ENCODE measurements at places on chromosomes 1 and 21.

DNA sequence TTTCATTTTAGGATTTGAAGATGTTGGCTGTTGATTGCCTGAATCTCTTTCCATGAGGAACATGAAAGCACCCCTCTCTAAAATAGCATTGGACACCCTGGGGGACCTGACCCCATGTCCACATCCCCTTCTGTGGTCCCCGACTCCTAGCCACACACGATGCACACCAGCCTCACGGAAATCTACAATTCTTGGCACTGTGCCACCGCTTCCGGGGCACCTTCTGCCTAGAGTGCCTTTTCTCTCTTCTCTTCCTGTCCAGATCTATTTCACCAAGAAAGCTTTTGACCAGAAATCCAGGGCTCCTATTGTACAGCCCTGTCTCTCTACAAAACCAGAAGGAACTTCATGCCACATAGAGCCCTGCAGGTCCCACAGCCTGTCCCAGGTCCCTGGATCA lies 50.3 kb downstream of the MYSM1 start:
- no peak for DNase-seq

DNA sequence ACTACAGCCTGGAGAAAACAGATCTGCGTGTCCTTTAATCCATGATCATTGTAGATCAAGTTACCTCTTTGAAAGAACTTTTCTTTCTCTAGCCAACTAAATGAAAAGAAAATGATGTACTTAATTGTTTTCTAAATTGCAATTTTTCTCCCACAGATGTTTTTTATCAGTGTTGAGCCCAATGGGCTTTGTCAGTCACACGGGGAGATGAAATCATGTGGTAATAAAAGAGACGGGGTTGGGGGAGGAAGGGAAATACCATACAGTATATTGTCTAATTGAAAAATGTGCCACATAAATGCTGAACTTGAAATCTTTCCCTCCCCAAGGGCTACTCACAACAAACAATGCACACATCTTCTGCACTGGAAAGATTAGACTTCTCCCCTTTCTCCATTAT lies 58.4 kb downstream of the NTMT2 start:
- DNase-seq = no peak

- no peak for DNase-seq
These were observed 2.6 kb upstream of the CFAP45 start for GRCh38 chr1:159902541-159902940.

DNA sequence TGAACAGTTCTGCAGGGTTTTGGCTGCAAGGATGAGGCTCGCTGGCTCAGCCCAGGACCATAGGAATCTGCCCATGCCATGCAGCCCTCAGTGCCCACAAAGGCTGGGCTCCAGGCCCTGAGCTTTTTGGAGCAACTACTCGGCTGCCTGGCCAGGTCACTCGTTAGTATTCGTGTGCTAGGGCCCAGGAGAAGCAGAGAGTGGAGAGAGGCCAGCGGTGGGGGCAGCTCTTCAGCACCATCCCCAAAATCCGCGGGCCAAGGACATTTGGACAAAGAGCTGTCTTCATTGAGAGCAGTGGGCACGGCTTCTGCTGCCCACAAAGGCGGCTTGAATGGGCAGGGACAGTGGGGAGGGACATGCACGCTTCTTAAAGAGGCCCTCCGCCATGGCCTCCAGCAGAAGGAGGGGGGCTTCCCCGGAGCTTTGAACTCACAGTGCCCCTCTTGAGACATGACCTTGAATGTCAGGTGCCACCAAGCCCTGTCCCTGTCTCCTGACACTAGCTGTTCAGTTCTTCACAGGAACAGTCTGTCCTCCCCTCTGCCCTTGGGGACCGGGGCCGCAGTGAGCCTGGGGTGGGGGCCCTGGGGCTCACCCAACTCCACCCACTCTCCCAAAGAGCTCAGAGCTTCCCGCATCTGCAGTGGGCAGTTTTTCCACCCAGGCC lies 106.1 kb upstream of the ARHGEF16 start:
- no peak for DNase-seq

DNA sequence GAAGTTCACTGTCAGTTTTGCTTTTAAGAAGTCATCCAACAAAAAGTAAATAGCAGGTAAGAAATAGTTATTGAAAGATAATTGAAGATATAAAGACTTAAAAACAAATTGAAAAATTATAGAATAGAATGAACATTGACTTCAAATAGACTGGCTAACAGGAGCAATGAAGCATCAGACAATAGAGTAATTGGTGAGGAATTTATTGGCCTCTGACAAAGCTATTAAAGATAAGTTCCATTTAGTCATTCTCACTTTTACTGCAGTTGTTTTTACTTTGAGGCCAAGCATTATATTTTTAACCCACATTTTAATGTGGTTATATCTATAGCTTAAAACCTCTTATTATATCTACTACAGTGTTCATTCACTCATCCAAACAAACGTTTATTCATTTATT lies 228.8 kb upstream of the ADGRL2 start:
- no peak for DNase-seq

GRCh38 chr1:216528816-216529215 lies 105.6 kb upstream of the USH2A start:
- peak; percentile 67 for DNase-seq

GRCh38 chr1:26965628-26966027 lies 5.4 kb upstream of the KDF1 start:
- DNase-seq = no peak

- DNase-seq = no peak
These were observed 32.1 kb upstream of the FAM20B start for GRCh38 chr1:178993559-178993958.

DNA sequence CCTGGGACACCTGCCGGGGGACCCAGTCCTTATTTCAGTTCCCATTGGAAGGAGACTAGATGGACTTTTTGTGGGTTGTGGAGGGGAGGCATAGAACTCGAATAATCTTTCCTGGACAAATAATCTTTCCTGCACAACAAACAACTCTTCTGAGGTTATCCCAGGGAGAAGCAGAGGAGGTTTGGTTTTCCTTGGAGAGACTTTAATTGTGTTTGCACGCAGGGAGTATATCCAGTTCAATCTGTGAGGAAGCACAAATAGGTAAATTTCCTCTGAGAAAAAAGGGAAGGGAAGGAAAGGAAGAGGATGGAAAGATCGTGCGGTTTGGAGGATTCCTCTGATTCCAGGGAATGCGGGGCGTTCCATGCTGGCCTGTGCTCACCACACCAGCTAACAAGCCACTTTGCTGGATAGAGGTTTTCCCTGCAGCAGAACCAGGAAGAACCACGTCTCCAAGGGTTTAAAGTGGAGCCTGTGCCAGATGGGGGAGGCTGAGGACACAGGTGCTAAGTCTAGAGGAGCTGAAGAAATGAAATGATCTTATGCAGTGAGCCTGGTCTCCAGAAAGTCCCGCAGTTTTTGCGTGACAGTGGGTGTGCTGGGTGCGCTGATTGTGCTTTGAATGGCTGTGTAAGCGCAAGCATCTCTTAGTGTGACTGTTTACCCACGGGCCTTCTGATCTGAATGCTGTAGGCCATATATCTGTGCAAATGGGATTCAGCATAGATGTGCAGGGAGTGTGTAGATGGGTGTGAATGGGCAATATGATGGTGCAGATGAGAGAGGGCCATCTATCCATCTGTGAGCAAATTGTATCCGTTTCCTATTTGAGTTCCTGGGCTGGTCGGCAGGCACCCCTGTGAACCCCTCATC lies 7.6 kb downstream of the PAX7 start:
- DNase-seq = no peak

- no peak for DNase-seq
These were observed 3.0 kb downstream of the YARS1 start for GRCh38 chr1:32813941-32814739.

DNA sequence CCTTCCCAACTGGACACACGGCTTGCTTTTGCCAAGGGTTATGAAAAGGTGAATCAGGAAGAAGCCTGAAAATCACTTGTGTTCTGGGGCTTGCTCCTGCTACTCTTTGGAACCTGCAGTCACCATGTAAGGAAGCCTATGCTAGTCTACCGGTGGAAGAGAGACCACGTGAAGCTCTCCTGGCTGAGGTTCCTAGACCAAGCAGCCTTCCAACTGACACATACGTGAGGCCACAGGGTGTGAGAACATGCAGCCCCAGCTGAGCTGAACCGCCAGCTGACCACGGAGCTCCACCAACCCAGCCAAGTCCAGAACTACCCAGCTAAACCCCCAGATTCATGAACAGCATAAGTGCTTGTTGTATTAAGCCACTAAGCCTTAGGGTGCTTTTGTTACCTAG lies 72.8 kb upstream of the KRTAP19-8 start:
- no peak for DNase-seq

DNA sequence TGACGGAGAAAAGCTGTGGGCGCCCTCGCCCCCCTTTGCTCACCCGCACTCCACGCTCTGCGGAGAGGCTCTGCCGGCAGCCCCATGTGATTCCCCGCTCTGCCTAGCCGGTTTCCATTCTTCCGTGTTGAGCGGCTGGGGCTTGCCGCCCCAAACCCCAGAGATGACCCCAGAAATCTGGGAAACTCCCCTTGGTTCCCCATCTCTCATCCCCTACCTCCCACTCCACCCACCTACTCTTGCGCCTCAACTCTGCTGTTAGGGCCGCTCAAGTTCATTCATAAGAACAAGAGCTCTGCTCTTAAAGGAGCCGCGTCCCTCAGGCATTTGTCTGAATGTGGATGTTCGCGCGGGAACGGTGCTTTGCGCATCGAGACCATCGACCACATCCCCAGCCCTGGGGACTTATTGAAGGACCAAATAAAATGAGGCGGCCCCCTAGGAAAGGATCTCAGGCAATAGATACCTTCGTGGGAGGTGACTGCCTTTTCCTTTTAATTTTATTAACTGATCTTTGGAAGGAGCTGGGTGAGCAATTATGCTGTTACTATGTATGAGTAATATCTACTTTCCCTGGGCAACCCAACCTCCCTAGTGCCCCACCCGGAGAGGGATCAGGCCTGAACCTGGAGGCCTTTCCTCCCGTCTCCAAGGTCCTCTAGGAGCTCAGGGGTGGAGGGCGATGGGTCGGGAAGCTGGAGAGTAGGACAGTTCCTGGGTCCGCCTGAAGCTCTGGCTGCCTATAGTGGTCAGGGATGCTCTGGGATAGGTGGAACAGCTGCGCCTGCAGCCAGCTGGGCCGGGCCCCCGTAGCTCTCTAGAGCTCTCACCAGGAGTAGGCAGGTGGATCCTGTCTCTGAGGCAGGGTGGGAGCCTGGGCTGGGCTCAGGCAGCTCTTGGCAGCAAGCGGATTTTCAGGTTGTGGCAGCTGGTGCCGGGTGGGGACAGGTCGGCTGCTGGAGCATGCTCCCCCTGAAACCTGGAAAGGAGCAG lies 898 bp downstream of the MFSD2A start:
- peak; percentile 85 for DNase-seq

DNA sequence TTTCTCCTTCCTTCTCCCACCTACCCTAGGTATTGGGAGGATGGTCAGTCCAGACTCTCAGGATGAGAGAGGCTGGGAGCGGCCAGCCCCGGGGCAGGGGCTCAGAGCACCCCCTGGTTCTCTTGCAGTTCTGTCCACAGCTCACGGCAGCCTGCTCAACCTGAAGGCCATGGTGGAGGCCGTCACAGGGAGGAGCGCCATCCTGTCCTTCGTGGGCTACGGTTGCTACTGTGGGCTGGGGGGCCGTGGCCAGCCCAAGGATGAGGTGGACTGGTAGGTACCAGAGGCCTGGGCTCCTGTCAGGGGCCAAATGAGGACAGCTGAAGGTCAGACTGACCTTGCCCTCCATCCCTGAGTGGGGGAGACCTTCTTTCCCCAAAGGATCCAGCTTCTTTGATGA lies 4.2 kb downstream of the PLA2G2F start:
- no peak for DNase-seq

GRCh38 chr1:8016210-8016894 lies 9.8 kb downstream of the ERRFI1 start:
- DNase-seq = no peak

Data from large intestine (tissue), 12 donors.